Endothelial cell of umbilical vein (primary cell): ENCODE measurements at places on chromosomes 1 and 21.

DNA sequence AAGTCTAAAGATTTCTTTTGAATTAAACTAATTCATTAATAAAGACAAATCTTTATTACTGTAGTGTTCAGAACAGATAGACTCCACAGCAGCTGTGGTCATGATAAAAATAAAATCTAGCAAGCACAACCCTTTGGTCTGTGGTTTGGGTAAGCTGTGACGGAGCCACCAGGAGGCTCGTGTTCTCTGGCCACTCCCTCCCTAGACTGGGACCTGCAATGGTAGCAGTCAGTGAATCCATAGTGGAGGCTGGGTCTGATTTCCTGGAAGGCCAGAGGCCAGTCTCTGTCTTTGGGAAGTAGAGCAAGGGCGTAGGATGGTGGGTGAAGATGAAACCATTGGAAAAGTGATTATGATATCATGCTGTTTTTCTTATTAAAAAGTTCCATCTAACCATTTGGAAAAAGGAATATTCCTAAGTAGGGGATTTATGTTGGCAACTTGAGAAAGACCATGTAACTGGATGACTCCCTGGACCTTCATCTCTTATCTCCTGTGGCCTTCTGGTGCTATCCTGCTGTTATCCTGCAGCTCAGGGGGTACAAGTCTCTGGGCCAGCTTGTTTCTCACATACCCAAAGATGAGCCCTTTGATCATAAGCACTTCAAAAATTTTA is 39.0 kb downstream of the TENT5C start:
- DNase-seq, result no peak

- no peak for DNase-seq
Observed at GRCh38 chr21:41897700-41898099, 18.6 kb upstream of the PRDM15 start.

- DNase-seq, result no peak
Observed at GRCh38 chr1:109592916-109593315, 26.5 kb downstream of the GNAT2 start.

GRCh38 chr1:82392513-82392912 is 591.8 kb downstream of the ADGRL2 start:
- DNase-seq, result peak; percentile 6

DNA sequence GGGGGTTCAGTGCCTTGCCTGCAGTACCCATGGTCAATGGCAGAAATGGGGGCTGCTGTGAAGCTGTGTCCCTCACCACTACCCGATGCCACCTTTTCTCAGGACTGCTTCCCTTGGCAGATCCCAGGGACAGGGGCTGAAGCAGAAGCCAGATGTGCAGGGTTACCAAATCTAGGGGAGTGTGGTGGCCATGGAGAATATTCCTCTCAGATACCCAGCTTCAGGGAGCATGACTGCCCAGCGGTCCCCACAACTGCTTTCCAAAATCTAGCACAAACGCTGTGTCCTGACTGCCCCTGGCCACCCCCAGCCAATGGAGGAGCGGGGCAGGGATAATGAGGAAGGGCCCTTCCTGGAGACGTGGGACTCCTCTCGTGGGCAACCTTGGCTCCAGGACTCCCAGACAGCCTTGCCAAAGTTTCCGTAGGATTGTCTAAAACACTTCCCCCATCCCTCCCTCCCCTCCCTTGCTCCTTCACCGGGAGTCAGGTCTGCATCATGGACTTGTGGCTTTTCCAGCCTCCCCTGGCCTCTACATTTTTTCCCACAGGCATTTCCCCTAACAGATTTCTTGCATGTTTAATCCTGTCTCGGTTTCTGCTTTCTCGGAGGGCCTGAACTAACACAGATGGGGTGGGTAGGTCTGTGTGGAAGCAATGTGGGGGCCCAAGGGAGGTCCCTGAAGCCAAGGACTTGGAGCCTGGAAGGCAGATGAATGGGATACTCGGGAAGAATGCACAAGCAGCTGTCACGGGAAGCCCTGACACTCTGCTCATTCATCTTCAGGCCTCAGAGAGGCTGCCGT is 80.5 kb downstream of the OMA1 start:
- no peak for DNase-seq

DNA sequence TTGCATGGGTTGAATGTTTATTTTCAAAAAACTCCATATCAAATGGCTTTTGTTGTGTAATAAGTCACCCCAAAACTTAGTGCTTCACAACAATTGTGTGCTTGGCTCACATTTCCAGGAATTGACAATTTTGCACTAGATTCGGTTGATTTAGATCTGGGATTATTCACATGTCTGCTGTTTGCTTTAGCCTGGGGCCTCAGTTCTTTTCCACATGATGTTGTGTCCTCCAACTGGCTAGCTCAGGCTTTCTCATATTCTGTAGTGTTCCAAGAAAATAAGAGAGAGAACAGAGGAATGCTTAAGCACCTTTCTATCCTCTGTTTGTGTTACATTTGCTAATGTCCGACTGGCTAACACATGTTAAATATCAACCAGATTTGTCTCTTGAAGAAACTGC is 281.5 kb upstream of the ADGRL4 start:
- DNase-seq, result no peak

GRCh38 chr1:231355171-231355570 is 17.1 kb downstream of the SPRTN start:
- no peak for DNase-seq

- DNase-seq, result no peak
Observed at GRCh38 chr21:31594726-31595125, 64.8 kb upstream of the SOD1 start.
